ENCODE measurements at places on chromosomes 4 and X.

DNA sequence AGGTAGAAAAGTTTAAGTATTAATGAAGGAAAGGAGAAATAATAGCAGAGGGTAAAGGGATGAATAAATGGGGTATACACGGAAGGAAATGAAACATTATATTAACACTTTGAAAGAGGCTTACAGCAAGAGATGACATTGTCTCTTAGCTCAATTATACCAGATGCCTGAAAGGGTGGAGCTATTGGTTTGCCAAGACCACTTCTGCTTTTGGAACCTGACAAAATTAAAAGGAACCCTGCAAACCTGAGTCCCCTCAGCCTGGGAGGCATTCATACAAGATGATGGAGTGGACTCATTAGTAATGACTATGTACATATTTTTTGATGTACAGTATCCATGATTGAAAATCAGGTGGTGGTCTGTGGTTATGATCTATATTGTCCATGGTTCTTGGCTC is 45.1 kb upstream of the HPF1 start:
- DNase-seq, result no peak

- DNase-seq, result peak; percentile 66
Measured at GRCh38 chrX:115494161-115494560, 66.8 kb upstream of the PLS3 start.

DNA sequence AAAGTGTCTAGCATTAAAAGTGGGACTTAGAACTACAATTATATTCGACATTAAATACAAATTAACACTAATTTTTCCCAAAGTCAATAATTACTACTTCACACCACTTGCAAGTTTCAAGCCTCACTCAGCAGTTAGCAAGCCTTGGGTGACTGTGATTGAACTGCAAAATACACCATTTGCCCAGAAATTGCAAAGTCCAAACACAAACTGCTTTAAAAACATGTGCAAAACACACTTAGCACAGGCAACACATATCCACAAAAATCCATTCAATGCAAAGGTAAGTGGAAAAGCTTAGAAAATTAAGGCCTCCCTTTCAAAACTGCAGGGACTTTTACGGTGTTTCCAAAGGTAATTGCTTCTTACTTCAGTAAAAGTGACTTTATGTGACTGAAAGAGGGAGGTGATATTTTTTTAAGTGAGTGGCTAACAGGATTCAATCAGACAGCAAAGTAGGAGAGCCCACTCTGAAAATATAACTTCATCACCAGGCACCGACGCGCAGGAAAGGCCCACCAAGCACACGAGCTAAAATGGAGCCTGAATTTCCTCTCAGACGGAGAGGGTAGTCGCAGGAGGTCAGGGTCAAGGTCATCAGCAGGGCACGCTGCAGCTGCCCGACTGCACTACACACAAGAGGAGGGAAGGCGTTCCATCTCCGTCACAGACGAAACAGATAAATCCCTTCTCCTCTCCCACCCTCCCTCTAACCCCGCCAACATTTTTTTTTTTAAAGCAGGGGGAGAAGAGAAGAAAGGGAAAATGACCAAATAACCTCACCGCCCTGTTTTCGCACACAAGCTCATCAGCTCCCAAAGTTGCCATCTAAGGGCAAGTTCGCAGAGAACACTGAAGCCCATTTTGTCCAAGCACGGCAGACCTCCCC is 3.1 kb downstream of the ZNF827 start:
- DNase-seq, result peak; percentile 43

GRCh38 chrX:129360175-129360574 is 163.1 kb downstream of the SMARCA1 start:
- peak; percentile 49 for DNase-seq

- DNase-seq, result no peak
Measured at GRCh38 chr4:118916691-118917289, 28.1 kb downstream of the SYNPO2 start.

- no peak for DNase-seq
Measured at GRCh38 chrX:155767876-155768769, 113.0 kb upstream of the VAMP7 start.

GRCh38 chr4:152780267-152780778 is 569 bp downstream of the ARFIP1 start:
- no peak for DNase-seq

- peak; percentile 66 for DNase-seq
Measured at GRCh38 chr4:138889216-138889615, 126.4 kb upstream of the NOCT start.

- peak; percentile 19 for DNase-seq
Measured at GRCh38 chr4:4677556-4678522, 136.0 kb upstream of the STX18 start.

Measured in NCI-H1092 treated with DMSO at 0.1 percent for 48 hours (cell line).